ENCODE measurements at places on chromosomes 2 and 18.
A peak's percentile ranks its signal among the peaks of the same experiment; 100 is the strongest.

GRCh38 chr2:32418778-32419177 is 62.0 kb downstream of the BIRC6 start:
- no peak for DNase-seq

DNA sequence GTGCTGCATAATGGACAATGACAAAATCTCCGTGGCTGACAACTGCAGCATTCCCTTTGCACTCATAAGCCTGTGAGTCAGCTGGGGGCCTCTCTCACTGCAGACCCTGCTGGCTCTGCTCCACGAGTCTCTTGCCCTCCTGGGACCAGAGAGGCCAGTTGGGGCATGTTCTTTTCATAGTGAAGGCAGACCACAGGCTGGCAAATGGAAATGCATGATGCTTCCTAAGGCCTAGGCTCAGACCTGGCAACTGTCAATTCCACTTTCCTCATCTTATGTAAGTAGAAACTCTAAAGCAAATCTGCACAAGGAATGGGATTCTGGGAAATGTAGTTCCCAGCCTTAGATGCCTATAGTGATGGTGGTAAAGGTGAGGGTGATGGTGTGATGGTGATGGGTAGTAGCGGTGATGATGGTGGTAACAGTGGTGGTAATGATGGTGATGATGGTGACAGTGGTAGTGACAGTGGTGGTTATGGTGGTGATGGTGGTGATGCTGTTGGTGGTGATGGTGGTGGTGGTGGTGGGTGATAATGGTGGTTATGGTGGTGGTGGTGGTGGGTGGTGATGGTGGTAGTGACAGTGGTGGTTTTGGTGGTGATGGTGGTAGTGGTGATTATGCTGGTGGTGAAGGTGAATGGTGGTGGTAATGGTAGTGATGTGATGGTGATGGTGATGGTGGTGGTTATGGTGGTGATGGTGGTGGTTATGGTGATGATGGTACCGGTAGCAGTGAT is 185.8 kb upstream of the ARL4C start:
- no peak for DNase-seq

DNA sequence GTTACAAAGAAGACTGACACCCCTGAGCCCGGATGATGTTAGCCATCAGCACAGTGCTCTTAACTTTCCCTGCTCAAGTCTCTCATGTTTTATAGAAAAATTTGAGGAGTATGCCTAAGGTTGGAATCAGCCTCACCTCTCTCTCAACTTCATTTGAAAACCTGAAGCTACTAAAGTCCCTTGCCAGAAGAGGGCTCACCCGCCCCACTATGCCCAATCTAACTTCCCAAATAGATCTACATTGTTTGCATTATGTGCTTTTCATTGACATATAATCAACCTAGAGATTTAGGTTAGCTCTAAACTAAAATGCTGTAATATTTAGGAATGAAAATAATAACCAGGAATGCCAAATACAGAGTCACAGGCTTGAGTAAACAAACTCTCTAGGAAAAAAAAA is 305.4 kb downstream of the NCKAP5 start:
- no peak for DNase-seq

GRCh38 chr2:180657054-180657453 is 323.4 kb upstream of the UBE2E3 start:
- DNase-seq = no peak

- DNase-seq = no peak
These were observed 101.5 kb downstream of the ARHGAP15 start for GRCh38 chr2:143230506-143231253.

GRCh38 chr2:184597571-184597991 is 748 bp upstream of the ZNF804A start:
- no peak for DNase-seq

GRCh38 chr2:1748741-1749488 is 4.6 kb upstream of the PXDN start:
- DNase-seq = no peak

DNA sequence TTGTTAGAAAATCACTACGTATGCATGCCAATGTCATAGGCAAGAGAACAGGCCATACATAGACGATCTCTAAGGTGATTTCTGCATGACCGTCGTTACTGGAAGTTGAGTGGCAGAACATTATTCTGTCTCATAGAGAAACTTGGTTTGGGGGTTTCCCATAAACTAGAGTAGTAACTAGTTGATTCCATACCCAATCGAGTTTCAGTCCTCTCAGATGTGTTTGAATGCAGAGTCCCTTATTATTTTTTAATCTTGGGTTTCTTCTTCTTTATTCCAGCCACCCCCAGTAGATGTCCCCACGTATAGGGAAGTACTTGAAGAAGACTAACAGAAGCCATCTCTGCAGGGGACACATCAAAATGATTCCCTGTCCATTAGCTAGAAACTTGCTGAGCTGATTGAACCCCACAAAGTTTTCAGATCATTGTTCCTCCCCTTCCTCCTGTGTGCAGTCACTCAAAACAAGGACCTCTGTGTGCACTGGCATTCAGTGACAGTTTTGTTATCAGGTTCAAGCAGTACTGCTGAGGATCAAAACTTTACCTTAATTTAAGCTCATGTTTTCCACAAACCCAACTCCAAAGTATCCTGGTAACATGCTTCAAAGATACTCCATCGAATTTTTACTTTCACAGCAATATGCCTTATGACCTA is 68.4 kb upstream of the CDCA7 start:
- DNase-seq = no peak

GRCh38 chr18:57210107-57210715 is 63.3 kb downstream of the BOD1L2 start:
- DNase-seq = no peak

GRCh38 chr2:237025090-237025865 is 60.4 kb upstream of the COPS8 start:
- no peak for DNase-seq

- no peak for DNase-seq
These were observed 29.9 kb downstream of the ABCB11 start for GRCh38 chr2:169001116-169001815.

DNA sequence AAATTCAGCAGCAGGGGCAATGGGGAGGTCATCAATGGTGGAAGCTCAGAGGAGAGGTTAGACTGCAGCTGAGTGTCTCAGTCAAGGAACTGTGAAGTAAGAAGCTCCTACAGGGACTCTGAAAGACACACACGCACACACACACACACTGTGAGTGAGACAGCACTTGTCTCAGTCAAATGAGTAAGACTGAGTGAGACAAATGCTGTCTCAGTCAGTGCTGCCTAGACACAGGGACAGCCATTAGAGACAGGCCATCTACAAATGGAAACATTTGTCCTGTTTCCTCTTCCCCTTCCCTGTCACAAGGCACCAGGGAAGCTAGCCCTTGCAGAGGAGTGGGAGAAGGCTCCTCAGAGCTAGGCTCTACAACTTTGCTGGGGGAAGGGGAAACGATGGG is 577.4 kb upstream of the GCFC2 start:
- DNase-seq = no peak

DNA sequence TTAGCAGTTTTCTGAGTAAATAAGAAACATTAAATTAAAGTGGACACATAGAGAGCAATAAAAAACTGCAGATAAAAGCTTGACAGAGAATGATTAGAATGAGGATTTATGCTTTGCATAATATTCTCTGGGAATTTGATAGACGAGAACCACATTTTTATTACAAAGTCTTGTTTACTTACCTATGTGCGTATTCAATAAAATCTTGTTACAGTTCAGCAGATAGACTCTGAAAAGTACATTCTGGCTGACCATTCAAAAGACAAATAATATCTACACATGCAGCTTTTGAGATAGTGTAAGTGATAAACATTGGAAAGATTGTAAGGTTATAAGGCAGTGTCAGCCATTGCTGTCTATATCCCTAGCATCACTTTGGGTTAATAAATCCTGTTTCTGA is 381.6 kb downstream of the NYAP2 start:
- no peak for DNase-seq

GRCh38 chr2:182406221-182406620 is 20.6 kb downstream of the PDE1A start:
- DNase-seq = no peak

DNA sequence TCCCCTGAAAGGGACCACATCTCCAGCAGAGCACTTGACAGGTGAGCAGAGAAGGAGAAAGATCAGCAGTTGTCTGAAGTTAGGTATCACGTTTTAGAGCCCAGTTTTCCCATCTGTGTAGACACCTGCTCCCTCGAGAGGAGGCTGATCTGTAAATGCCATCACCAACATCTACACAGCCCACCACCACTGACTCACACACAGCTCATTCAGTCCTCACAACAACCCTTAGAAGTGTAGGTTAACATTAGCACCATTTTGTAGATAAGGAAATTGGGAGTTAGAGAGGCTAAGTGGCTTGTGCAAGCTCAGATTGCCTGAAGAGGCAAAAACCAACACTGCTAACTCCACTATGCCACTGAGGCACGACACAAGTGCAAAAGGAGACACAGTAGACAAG is 37.2 kb upstream of the STAT1 start:
- DNase-seq = no peak

- no peak for DNase-seq
These were observed 3.7 kb upstream of the CRIM1 start for GRCh38 chr2:36351736-36352349.

GRCh38 chr2:223474893-223475292 is 127.3 kb downstream of the SCG2 start:
- DNase-seq = no peak

GRCh38 chr2:121529439-121530211 is 1.1 kb upstream of the RNU4ATAC start:
- no peak for DNase-seq

DNA sequence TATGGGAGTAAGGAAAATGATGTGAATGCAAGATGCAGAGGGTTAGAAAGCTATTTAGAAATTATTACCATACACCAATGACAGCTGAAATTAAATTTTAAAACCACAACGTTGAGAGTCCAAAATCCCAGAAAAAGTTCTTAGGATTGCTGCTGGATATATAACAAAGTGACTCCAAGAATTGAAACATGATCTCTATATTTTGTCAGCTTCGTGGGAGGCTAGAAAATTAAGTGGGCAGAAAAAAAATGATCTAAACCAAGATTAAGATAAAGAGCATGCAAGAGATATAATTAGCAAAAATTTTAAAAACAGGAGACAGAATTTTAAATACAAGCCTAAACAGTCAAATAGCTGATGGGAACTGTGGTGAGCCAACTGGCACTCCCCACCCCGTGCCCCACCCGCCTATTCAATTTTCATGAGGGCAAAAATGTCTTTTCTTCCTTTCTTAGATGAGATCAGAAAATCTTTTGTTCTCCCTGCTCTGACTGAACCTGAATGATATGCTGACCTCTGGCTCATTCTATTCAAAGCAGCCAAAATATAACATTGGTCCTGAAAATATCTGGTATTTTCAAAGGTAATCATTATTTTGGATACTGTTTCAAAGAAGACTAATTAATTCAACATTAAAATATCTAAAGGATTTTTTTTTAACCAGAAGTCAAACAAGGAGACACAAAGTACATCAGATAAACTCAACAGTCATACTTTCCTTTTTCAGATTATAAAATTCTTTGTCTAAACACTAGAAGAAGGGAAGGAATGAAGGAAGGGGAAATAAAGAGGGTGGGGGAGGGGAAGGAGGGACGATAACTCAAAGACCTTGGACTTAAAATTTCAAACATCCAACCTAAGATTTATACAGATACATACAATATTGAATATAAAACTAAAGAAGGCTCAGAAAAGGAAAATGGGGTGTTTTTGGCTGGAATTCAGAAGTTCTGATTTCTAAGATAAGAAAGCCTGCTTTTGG is 12.2 kb downstream of the KANSL3 start:
- no peak for DNase-seq

GRCh38 chr2:233059797-233060500 is at the start of gene INPP5D:
Gene INPP5D, plus strand, starts transcription at chr2:233060342. Its CDS starts 137 bp downstream, at chr2:233060479.
- peak; percentile 45 for DNase-seq

GRCh38 chr2:69621440-69621839 is 22.1 kb downstream of the AAK1 start:
- no peak for DNase-seq

- DNase-seq = no peak
These were observed 160.0 kb downstream of the PHLPP1 start for GRCh38 chr18:62875323-62875722.

- no peak for DNase-seq
These were observed 19.7 kb upstream of the DYNC2LI1 start for GRCh38 chr2:43754180-43754579.

- DNase-seq = no peak
These were observed 124.5 kb upstream of the CDC42EP3 start for GRCh38 chr2:37795938-37796337.

GRCh38 chr2:31138037-31138962 is at the start of gene GALNT14:
Gene GALNT14, minus strand, starts transcription at chr2:31138440. Its CDS starts 354 bp downstream, at chr2:31138086.
- DNase-seq = no peak
